ENCODE measurements at places on chromosomes 5 and 9.

GRCh38 chr5:90982576-90982975 lies 400.5 kb downstream of the ARRDC3 start:
- no peak for DNase-seq

DNA sequence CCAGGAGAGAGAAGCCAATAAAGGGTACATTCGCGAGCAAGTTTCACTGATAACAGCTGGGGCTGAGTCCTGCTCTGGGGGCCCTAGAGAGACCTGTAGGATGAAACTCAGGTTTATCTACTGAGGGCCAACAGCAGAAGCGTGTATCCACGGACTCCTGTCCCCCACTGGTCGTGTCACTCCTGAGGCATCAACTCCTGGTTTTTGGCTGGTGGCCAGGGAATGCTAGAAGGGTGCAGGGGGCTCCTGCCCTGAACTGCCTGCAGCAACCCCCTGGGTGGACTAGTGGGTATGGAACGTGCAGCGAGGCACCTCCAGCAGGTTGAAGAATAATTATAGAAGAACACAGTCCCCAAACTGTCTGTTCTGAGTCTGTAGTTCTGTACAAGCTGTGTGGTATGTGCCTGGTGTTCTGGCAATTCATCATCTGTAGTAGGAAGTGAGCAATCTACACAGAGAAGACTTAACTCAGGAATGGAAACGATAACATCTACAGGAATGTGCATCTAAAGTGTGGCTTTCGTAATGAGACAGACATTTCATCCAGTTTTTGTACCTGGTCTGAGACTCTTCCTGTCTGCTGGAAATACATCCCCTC lies 64.5 kb upstream of the GNA14 start:
- no peak for DNase-seq

- DNase-seq: no peak
Measured at GRCh38 chr9:132761602-132762001, 91.3 kb downstream of the GTF3C4 start.

- DNase-seq: no peak
Measured at GRCh38 chr5:155768332-155768731, 558.6 kb upstream of the SGCD start.

GRCh38 chr9:26308328-26308727 lies 584.3 kb downstream of the CAAP1 start:
- DNase-seq: no peak

DNA sequence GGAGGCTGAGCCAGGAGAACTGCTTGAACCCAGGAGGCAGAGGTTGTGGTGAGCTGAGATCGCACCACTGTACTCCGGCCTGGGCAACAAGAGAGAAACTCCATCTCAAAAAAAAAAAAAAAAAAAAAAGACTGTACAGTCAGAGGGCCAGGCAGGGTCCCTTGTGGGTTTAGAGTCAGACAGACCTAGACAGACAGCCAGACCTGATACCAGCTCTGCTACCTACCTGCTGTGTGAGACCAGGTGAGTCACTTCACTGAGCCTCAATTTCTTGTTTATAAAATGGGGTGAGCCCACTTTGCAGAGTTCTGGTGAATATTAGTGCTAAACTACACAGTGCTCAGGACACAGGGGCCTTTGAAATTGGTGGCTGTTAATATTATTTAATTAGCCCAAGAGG lies 19.7 kb downstream of the TRIM14 start:
- no peak for DNase-seq

- DNase-seq: no peak
Measured at GRCh38 chr9:134634667-134635230, 6.9 kb upstream of the COL5A1 start.

GRCh38 chr9:35845824-35846771 lies 17.1 kb downstream of the TMEM8B start:
- DNase-seq: no peak

DNA sequence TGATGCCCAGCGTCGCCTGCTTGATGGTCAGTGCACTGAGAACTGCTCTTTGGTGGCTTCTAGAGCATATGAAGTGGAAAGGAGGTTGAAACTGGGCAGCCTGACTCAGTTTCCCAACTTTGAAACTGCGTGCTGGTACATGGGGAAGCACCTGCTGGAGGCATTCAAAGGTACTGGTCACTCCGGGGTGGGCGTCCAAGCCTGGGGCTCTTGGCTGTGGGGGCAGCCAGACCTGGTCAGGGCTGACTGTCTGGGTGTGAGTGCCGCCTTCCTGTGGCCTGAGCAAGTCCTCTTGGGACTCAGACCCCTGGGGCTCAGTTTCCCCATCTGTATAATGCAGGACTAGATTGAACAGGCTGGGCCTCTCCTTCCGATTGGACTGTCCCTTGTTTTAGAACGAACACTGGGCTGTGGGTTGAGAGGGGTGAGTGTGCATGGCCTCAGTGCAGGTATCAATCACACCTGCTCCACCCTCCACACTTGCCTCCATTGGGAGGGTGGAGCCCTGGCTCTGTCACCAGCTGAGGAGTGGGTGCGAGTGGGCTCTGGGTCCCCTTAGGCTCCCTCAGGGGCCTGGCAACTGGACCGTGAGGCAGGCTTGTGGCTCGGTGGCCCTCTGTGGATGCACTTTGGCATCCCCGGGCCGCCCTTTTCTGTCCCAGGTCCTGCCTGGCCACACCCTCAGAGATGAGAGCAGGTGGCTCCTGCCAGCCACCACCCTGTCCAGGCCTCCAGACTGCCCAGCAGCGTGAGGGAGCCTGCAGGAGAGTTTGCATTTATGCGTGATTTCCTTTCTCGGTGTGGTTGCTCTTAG lies 80.2 kb downstream of the PHF2 start:
- DNase-seq: peak; percentile 54

All from coronary artery (tissue), 2 donors.